Mucosa of gallbladder (tissue), 1 donor: ENCODE measurements at places on chromosomes 13 and 19. TPM values are rescaled to one million over a fixed set of nuclear protein-coding genes. Genes with fewer than 3 reads are reported as not detected.

DNA sequence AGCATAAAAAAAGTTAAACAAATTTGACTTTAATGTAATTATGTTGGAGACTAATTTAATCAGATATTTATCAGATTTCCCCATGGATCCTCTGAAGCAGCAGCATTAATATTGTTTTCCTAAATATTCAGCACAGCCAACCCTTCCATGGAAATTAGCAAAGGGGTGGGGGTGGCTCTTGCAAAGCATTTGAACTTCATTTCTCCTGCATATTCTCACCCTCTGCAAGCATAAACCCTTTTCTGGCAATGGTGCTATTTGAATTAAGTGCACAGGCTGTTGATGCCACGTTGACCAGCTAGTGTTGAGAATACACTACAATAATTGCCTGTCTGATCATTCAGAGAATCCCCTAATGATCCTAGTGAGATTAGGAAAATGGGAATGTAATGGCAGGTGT, 488.1 kb upstream of the KLF12 start:
- no peak for DNase-seq

DNA sequence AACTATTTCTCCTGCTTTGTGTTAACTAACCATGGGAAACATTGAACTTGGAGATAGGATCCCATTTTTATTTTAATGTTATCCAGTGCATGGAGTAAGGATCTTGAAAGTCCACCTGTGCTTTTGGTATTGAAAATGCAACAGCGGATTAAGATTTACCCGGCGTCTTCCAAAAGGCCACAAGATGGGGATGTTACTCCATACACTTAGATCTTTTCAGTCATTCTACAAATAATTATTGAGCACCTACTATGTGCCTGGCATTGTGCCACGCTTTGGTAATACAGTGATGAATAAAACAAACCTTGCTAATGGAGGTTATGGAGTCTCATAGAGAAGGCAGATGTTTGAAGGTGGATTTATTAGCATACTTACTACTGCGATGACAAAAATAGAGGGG, 56.9 kb downstream of the RFC3 start:
- no peak for DNase-seq

DNA sequence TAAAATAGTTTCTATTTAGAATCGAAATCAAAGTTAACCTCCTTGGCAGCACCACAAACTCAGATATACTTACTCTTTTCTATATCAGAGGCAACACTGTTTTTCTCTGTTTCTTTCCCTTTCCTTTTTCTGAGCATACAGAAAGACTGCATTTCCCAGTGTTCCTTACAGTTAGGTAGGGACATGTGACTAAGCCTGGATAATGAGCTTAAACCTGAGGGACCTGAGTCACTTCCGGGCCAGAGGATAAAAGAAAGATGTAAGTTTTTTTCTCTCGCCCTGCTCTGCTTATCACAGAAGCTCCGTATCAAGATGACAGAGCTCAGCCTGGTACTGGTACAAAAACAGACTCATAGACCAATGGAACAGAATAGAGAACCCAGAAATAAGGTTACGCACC, 531.9 kb downstream of the KLF12 start:
- no peak for DNase-seq

The CDX2 gene
- 0.17 TPM for total RNA-seq

- DNase-seq: peak; percentile 36
These were observed 9.1 kb upstream of the PNMA8A start for GRCh38 chr19:46480415-46480814.

GRCh38 chr13:76884186-76884906, 1.9 kb downstream of the KCTD12 start:
- DNase-seq: no peak
